Osteocyte (in vitro differentiated cells): ENCODE measurements at places on chromosomes 7 and 10.

DNA sequence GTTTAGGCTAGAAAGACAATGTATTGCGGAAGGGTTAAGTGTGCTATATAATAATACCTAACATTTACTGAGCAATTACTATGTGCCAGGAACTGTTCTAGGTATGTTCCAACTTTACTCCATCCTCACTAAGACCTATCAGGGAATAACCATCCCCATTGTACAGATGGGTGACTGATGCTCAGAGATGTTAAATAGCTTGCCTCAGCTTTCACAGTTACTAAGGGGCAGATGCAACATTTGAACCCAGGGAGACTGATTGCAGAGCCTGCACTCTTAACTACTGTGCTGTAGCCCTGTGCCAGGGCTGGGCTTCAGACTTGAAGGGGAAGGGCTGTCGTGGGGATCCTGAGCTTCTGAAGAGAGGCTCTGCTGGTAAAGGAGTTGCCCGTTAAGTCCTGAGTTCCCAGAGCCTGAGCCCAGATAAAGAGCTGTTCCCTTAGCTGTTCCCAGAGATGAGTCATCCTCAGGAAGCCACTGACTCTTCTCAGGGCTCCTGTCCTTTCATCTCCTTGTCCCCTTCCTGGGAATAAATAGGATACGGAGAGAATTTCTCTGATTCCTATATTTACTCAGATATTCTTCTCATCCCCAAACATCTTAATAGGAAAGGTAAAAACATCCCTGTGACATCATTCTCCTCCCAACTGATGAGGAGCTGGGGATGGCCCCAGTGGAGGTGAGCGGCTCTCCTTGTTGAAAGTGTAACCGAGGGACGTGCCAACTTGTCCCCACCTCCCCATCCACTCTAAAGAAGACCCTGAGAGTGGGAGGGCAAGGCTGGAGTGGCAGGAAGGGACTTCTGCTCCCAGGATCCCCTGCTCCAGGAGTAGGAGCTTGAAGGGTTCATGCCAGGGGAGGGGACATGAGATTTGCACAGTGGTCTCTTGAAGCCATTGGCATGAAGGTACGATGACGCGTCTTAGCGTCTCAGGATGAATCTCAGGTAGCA, 28.0 kb upstream of the HABP2 start:
- DNase-seq = no peak

DNA sequence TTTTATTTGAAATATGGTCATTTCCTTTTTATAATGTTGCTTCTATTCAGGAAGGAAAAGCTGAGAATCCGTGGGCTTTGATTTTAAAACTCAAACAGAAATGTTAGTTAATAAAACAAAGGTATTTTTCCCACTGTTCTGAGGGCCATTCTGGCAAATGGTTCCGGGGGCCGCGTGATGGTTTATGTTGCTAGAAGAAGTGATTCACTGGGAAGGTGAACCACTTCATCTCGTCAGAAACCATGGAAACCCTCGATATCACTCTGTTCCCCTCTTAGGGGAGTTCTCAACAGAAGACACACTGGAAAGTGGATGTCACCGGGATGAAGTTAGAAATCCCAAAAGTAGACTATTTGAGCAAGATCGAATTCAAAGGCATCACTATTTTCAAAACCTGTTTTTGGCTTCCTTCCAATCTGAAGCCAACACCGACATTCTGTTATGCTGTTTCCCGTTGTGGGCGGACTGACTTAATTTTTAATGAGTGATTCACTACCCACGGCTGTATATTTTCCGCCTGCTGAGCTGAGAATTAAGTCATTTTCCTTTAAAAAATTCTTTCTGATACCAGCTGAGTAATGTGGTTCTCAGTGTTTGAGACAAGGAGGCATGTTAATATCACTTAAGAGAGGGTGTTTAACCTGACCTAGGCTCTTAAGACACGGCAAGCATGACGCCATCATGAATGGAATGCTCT, 84.1 kb downstream of the PTPRE start:
- no peak for DNase-seq

DNA sequence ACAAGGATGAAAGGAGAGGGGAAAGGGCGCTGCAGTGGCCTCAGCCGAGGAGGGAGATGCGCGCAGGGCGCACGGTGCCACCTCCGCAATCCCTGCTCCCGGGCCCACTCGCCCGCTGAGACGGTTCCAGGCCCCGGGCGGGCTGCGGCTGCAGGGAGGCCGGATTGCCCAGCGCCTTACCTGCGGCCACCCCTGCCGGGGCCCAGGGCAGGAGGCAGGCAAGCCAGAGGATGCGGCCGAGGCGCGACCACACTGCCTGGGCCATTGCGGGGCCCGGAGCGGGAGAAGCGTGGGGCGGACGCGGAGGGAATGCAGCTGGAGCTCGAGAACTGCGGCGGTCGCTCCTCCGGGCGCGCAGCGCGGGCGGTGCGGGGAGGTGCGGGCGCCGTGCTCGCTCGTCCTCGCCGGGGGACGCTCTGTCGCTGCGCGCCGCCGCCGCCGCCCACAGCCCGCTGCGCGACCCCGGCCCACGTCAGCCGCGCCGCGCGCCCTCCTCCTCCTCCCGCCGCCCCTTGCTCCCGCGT, at the start of gene TMEM130:
Gene TMEM130 (minus strand): TSS at position 418 of the 524 bp plus-strand sequence. CDS start 153 bp downstream, at position 265.
- no peak for DNase-seq

DNA sequence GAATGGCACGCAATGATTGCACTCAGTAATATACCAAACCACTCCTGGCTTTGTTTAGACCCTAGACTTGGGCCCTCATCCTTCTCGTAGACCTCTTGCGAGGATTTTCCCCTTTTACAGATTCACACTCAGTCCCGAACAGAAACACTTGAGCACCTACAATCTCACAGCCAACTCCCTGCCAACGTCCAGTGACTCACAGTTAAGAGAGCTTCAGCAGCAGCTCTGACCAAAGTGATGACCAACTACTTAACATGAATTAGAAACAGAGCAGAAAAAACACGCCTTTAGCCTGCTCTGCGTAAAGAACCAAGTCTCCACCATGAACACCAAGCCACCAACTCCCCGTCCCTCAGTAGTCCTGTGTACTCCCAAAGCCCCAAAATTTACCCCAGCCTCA, 2.2 kb downstream of the DNAJC30 start:
- DNase-seq = no peak

GRCh38 chr7:7857143-7857583, 111.4 kb upstream of the GLCCI1 start:
- DNase-seq = no peak

- DNase-seq = peak; percentile 4
Observed at GRCh38 chr10:70657041-70657440, 15.3 kb upstream of the ADAMTS14 start.

DNA sequence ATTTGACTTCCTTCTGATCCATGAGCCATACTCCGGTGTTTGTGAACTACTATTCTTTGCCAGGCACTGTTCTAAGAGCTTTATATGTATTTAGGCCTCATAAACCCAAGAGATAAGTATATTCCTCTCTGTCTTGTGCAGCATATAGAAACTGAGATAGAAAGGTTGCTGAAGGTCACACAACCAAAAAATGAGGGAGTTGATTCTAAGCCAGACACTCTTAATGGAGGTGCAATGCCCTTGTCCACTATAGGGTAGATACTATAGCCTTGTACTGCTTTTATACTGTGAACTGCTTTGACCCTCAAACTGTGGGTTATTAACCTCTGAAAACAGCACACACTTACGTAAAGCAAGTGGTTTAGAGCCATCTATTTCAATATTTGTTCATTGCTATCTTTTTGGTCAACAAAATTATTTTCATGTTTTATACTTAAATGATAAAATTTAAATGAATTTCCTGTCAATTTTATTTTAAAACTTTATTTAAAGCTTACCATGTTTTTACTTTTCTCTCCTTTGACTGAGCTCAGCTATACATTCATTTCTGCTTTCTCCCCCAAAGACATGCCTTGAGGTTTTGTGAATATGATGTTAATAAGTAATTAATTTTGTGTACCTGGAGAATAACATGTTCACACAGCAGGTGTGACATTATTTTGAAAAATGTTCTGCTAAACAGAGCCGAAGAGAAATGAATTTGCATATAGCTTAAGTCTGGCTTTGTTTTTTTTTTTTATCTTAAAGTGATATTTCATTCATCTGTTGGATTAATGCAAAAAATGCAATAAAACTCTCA, 687.3 kb downstream of the DNAJB9 start:
- no peak for DNase-seq

DNA sequence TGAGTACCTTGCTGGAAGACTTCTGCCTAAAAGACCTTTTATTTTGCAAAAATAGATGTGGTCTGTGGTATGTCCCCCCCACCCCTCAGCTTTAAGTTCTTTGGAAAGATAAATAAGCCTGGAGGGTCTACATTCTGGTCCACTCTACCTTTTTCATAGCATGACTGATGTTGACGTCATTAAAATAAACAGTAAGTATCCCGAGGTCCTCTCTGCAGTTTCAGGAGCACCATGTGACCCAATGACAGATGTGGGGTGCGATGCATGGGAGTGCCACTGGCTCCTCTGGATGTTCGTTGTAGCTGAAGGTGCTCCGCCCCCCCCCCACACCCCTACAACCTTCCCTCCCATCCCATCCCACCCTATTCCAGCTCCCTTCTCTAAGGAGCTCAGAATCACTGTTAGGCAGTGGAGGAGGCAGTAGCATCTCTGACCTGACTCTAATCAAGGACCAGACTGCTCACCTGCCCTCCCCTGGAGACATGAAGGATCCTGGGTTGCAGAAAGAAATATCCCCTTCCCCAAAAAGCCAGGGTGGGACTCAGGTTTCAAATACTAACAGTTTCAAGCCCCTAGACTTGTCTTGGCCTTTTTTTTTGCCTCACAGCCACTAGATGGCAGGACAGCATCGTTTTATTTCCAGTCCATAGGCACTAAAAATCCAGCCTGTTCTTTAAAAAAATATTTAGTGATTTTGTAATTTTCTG, 25.1 kb downstream of the CASP7 start:
- no peak for DNase-seq

GRCh38 chr7:3304131-3304530, 3.1 kb downstream of the SDK1 start:
- no peak for DNase-seq

GRCh38 chr7:73726083-73726466, 6.6 kb upstream of the STX1A start:
- no peak for DNase-seq

- DNase-seq = no peak
Observed at GRCh38 chr10:50461123-50461522, 162.6 kb downstream of the SGMS1 start.

- DNase-seq = no peak
Observed at GRCh38 chr10:62224606-62225005, 44.0 kb downstream of the RTKN2 start.

DNA sequence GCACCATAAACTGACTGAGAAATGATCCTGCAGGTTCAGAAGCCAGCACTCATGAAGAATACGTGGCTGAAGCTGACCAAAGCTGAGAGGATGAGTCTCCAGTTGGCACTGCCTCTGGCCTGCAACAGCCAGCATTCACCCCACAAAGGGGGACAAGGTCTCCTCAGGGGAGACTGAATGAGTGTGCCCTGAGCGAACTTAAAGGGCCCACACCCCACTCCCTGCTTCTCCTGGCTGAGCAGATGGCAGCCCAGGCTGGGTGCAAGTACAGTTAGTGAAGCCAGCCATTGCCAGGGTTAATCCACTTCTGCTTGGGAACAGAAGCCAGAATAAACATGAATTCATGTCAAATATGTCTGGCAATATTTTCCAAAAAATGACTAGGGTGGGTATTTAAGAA, 98.1 kb downstream of the PPP1R17 start:
- DNase-seq = no peak

DNA sequence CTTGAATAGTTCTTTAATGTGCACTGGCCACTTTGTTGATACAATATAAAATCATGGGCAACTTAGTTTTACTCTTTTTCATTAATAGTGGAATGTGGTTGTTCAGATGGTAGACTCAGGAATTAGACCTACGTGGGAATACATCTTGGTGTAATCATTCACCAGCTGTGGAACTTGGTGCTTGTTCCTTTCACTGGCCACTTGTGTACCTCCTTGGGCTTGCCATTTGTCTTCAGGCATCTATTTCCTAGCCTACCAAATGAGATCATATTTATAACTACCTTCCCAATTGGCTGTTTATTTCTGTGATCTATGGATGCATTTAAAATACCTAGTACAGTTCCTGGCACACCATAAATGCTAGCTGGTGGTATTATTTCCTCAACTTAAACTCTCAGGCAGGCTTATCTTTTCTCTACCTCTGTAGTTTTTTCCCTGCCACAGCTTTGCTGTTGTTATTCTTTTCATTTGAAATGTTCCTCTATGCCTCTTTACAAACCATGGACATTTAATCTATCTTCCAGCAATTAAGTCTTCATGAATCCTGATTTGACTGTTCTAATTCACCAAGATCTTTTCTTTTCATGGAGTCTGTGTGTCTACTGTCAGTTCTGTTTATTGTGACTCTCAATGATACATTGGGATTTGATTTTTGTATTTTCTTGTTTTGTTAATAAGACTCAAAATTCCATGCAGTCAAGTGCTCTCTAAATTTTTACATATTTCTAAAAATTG, 113.0 kb downstream of the ADAM22 start:
- DNase-seq = no peak

DNA sequence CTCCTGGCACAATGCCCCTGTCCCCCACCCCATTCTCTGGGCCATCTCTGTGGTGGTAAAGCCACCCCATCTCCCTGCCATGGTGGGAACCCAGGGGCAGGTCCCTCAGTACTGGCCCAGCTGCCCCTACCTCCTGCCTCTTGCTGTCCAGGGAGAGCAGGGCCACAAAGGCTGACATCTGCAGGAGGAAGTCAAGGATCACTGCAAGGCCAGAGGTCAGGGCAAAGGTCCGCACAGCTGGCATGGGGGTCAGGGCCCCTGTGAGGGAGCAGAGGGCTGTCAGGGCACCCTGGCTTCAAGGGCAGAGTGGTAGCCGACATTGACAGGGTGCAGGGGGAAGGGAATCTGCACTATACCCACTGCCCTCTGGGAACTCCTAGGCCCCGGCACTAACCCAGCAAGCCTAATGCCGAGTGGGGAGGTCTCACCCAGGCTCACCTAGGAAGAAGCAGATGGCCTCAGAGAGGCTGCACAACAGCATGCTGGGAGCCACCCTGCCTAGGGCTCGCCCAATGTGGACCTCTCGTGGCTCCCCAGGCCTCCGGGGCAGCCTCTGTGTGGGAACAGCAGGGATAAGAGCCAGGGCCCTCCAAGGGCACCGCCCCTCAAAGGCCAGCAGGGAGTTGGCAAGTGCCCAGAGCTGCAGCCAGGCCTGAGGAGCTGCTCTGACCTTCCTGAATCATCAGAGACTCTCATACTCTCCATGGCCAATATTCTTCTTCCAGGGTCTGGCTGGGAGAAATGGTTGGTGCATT, 7.7 kb downstream of the NPC1L1 start:
- DNase-seq = no peak

DNA sequence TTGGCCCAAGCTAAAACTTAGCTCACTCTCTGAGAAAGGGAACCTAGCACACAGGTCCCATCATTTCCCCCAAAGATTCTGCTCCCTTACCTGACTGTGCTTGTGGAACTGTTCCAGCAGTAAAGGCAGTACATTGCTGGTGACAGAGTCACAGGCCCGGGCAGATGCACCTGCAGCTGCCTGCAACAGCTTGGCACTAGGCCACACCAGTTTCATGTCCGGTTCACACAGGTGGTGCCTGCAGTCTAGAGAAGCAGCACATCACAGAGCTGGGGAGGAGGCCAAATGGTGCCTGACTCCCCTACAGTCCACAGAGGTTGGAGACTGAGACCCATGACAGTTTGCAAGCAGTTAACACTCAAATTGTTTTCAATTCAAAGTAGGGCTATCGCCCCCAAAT, 22.2 kb downstream of the ZDHHC16 start:
- no peak for DNase-seq

GRCh38 chr7:142753366-142753765, 4.1 kb downstream of the PRSS1 start:
- DNase-seq = no peak
